Stimulated activated CD8-positive, alpha-beta memory T cell treated with anti-CD3 and anti-CD28 coated beads, Interleukin-4, amount 100 ng/mL, for 1 hour (primary cell): ENCODE measurements at places on chromosomes 11 and 22.

DNA sequence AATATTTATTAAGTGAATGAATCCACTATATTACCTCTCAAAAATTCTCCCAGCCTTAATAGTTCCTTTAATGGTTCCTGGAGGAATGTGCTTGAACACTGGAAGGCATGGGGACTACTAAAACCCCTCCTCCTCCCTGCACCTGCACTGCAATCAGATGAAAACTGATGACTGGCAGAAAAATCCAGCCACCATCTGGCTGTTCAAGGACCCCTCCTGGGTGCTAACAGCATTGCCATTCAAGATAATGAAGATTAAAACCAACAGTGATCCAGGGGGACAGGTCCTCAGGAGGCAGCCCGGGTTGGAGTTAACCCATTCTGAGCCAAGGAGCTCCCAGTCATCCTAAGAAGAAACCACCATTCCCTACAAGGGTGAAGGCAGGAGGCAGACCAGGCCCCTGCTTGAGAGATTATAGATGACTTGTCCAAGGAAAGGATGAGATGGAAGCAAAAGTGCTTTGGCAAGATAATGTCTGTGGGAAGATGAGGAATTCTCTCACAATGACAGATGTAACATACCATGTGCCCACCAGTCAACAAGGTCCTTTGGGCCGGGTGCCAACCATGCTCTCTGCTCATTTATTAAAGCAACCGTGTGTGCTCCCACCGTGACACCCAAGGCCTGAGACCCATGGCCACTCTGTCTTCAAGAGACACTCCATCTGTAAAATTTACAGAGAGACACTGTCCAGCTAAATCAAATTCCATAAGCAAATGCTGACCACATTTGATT lies 90.6 kb downstream of the LARGE1 start:
- DNase-seq = no peak

DNA sequence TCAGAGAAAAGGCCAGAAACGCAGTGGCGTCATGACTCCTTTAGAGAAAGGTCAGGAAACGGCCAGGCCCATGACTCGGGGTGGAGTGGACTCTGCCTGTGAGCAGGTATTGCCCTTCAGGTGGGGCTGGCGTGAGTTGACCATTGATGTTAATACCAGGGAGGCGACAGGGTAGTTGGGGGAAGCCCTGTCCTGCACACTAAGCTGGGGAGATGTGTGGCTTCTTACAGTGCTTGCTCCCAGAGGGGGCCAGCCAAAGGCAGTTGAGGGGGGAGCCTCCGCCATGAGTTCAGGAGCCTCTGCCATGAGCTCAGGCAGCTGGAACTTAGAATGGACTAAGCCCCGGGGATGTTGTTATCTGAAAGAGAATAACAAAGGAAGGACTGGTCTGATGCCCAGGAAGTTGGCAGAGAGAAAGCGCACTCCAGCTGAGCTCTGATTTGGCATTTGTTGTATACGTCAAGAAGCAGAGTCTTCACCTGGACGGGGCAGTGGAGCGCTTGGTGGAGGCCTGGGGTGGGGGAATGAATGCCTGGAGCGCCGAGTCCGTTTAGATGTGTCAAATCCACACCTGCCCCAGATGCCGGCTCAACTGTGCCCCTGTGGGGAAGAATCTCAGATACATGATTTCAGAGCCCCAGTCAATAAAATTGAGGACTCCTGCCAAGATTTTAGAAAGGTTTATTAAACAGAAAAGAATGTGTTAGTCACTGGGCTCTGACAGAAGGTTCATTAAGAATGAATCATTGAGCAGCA lies 222.5 kb downstream of the TBC1D22A start:
- no peak for DNase-seq

DNA sequence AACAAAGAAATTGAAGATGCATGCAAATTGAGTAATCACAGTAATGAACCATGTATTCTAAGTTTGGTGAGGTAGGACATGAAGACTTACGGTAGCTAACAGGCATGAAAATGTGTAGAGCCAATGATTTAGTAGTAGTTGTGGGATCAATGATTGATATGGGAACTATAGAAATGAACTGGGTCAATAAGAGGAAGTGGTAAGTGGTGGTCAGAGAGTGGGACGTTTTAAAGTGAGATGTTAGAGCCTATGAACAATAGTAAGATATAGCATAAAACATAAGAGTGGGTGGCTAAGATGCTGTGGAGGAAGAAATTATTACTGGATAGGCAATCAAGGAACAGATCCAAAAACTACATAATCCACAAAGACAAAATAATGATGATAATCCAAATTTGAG lies 45.0 kb downstream of the DLG2 start:
- no peak for DNase-seq

DNA sequence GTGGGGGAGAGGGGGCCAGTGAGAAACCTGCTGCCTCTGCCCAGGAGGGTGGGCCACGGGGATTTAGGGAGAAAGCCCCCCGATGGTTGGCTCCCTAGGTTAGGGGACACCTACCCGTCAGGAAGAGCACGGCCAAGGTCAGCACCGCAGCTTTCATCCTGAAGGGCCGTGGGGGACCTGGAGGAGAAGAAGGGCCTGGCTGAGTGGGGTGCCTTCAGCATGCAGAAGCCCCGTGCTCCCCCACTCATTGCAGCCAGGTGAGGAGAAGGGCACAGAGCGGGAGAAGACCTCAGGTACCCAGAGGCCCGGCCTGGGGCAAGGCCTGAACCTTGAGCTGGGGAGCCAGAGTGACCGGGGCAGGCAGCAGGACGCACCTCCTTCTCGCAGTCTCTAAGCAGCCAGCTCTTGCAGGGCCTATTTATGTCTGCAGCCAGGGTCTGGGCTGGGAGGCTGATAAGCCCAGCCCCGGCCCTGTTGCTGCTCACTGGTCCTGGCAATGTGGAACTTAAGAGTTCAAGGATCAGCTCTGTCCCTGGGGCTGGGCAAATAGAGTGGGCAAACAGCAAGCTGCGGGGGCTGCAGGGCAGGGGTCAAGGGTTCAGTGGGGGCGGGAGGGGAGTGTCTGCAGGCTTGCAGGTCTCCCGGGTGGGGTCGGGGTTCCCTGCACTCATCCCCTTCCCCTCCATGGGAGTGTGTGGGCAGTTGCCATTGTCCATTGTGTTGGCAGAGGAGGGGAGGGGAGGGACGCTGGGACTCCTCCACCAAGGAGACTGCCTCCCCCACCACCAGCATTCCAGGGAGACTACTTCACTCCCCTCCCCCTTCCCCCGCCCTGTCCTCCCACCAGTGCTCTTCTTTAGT lies at the start of gene APOA1:
Gene APOA1, minus strand, starts transcription at position 392 of the 861 bp plus-strand sequence. Its CDS starts 235 bp downstream, at position 157.
- no peak for DNase-seq

GRCh38 chr11:123145661-123146060 lies 49.4 kb downstream of the CLMP start:
- DNase-seq = no peak

- DNase-seq = no peak
Observed at GRCh38 chr11:10376061-10376460, 71.2 kb downstream of the ADM start.

GRCh38 chr11:72634472-72635095 lies 39.6 kb downstream of the PDE2A start:
- no peak for DNase-seq

GRCh38 chr22:24812950-24813775 lies 7.2 kb downstream of the SGSM1 start:
- DNase-seq = no peak

GRCh38 chr11:18013790-18014507 lies 1.1 kb upstream of the SERGEF start:
- DNase-seq = no peak

DNA sequence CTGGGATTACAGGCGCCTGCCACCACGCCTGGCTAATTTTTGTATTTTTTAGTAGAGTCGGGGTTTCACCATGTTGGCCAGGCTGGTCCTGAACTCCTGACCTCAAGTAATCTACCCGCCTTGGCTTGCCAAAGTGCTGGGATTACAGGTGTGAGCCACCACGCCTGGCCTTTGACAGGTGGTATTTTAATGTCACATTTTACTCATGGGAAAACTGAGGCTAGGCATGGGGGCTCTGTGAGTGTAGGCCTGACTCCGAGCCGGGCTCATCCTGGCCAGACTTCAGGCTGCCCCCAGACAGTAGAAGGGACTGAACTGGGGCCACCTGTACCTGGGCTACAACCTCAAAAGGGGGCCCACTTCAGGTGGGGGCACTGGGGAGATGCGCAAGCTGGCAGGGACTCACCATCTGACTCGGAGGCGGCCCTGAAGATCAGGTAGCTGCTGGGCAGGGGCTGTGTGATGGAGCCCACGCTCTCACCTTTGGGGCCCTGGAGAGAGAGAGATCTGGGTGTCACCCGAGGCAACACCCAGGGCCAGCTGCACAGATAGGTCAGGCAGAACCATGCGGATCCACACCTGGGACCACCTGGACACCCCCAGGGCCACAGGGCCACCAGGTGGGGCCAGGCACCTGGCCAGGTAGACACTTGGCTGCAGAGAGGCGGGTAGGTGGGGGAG lies 45.8 kb downstream of the OSBPL5 start:
- DNase-seq = no peak

DNA sequence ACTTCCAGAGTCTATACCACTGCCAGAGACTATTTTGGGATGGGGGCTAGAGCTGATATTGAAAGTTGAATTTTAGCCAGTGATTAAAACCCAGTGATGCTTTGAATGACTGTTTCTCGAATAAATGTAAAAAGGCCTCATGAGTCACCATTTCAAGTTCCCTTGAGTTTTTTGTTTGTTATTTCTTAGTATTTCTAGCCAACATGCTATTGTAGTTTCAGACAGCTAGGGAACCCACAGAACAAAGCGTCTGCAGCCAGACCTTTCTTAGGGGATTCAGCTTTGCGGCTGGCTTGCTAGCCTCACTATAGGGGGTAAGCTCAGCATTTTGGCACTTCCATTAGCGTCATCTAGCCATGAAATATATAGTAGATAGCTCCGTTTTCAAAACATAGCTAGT lies 66.5 kb downstream of the DBX1 start:
- no peak for DNase-seq

GRCh38 chr11:133500936-133501335 lies 31.4 kb downstream of the OPCML start:
- DNase-seq = no peak

GRCh38 chr11:87076874-87077429 lies 39.2 kb downstream of the TMEM135 start:
- DNase-seq = no peak

- DNase-seq = no peak
Observed at GRCh38 chr11:11663907-11664306, 42.1 kb upstream of the GALNT18 start.

- no peak for DNase-seq
Observed at GRCh38 chr22:36872866-36873498, 12.2 kb downstream of the NCF4 start.

- DNase-seq = no peak
Observed at GRCh38 chr11:118870396-118871343, 13.0 kb upstream of the CXCR5 start.

DNA sequence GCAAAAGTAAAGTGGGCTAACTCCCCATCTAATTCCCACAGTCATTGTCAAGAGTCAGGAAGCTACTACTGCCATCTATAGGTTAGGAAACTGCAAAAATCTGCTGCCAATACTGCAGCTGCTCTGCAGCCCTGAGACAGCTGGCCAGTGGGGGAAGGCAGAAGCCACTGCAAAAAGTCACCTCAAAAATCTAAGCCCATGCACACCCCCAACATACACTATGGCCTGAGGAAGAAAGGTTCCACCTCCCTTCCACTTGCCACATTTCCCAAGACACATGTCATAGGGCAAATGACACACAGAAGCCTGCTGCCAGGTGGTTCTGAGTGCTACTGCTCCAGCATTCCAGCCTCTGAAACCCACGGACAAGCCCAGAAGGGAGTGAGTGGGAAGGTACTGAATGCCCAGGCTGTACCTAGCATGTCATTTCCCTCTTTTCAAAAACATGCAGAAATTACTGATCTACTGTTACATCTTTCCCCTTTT lies 36.9 kb downstream of the DGCR2 start:
- no peak for DNase-seq

DNA sequence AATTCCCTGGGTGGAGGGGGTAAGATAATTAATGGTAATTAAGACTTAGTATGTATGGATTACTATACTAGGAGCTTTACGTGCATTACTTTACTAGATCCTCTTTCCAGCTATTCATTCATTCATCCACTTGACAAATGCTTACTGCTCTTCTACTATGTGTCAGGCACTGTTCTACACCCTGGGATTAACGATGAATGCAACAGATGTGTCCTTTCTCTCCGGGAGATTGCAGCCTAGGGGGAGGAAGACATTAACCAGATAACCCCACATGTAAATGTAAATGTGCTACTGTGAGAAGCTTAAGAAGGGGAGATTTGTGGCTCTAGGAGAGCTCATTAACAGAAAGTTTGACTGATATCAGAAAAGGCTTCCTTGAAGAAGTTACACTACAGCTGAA lies 1.7 kb downstream of the ANKK1 start:
- DNase-seq = no peak

DNA sequence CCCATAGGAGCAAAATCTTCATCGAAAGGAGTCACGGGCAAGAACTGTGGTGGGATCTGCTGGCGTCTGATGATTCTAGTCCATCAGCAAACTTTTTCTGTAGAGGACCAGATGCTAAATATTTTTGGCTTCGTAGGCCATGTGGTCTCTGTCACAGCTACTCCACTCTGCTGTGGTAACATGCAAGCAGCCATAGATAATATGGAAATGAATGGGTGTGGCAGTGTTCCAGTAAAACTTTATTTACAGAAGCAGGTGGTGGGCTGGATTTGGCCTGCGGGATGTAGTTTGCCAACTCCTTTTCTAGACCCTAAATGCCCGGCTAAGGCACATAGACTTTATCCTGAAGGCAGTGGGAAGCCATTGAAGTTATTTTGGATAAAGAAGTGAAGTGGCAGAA lies 32.9 kb downstream of the BMAL1 start:
- no peak for DNase-seq

- DNase-seq = no peak
Observed at GRCh38 chr11:34621876-34622275, 983 bp downstream of the EHF start.

GRCh38 chr11:126155402-126156187 lies 55.9 kb downstream of the RPUSD4 start:
- no peak for DNase-seq

- no peak for DNase-seq
Observed at GRCh38 chr11:57555393-57555792, 12.1 kb downstream of the UBE2L6 start.

GRCh38 chr11:78576549-78577097 lies 2.0 kb upstream of the NARS2 start:
- no peak for DNase-seq

DNA sequence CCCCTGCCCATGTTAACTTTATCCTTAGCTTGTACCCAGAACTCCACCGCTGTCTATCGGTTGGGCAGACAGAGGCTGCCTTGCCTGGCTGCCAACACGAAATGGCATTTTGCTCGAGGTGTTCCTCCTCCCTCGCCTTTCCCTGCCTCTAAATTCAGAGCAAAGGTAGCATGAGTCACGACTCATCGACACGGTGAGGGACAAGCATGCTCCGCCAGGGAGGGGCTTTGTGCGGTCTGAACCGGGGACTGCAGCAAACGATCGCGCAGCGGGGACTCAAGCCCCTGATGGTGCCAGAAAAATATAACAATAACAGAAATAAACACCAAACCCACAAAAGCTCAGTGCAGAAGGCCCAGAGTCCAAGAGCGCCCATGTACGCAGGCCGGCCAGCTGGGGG lies 52.3 kb downstream of the RTL6 start:
- no peak for DNase-seq

GRCh38 chr11:104246590-104246989 lies 82.6 kb upstream of the PDGFD start:
- no peak for DNase-seq
